ENCODE measurements at places on chromosomes 2 and 18. TPM values are rescaled to one million over a fixed set of nuclear protein-coding genes. Genes with fewer than 3 reads are reported as not detected.
A peak's percentile ranks its signal among the peaks of the same experiment; 100 is the strongest.

ARHGEF4 gene
- total RNA-seq = 0.68 TPM

MYO7B gene
- 0.90 TPM for total RNA-seq

PLA2R1 gene
- total RNA-seq = 1.5 TPM

SIX2 gene
- 0.32 TPM for total RNA-seq

RPS27A gene
- total RNA-seq = 329 TPM

GAREM1 gene
- total RNA-seq = 12.5 TPM

TSPYL6 gene
- not detected for total RNA-seq

DNA sequence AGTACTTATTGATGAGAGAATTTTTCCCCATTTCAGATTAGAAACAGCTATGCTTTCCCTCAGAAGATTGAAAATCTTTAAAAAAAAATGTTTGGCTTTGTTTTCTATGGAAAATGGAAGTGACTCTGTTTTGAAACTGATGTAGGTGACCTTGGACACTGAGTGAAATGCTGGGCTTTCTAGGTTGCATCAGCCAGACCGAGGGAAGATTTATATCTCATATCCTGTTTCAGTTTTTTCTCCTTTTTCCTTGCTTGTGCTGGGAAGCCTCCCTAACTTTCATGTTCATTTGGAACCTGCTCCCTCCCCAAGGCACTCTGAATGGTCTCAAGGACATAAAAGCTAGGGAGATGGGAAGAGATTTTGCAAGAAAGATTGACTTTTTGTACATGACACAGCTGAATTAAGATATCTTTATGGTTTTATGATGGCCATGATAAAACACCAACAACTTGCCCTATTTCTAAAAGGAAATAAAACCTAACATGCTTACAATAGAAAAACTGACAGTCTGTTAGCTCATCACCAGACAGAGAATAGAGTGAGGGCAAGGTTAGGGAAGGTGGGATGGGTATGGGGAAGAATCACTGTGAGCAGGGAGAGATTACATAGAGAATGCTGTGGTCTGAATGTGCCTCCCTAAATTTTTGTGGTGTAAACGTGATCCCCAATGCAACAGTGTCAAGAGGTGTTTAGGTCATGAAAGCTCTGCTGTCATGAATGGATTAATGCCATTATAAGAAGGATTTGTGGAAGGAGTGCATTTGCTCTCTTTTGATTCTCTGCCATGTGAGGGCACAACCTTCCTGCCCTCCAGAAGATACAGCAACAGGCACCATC is 249.7 kb downstream of the TPGS2 start:
- no peak for DNase-seq

DNA sequence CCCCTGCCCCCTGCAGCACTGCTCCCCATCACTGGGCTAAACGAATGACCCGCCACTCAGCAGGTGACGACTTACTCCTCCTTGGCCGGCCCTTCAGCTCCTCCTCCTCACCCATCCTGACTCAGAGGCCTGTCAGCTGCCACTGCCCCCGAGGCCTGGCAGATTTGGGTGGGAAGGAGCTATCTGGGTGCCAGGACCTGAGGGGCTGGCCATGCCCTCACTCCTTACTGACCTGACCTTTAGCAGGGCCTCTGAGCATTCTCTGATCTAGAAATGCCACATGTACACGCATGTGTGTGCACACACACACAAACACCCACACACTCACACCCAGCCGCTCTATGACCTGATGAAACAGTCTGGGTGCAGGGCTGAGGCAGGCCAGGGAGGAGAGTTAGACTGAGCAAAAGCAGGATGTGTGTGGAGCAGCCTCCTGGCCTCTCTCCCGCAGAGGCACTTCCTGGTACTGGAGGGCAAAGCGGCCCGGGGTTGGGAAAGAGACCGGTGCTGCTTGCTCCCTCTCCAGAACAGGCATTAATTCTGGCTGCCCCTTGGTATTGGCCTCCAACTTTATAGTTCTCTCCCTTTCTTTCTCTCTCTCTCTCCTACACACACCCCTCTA is 68.0 kb downstream of the ZFP36L2 start:
- peak; percentile 74 for DNase-seq

DNA sequence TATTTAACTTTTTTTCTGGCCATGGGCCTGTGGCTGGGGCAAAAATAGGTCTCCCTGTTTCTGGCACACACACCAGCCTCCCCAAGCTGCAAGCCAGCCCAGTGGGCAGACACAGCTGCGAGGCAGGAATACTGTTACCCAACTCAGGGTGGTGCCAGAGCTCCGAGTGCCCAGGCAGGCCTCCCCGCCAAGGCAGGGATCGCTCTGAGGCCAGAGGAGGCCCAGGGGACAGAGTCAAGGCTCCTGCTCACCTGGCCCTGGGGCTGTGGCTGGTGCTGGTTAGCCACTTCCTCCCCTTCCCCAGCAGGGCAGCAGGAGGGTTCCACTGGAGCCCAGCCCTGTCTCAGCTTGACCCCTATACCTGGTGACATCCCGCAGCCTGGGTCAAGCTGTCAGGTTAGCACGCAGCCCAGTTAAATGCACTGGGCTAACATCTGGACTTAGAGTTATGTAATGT is 67.1 kb upstream of the EPAS1 start:
- DNase-seq = no peak

DNA sequence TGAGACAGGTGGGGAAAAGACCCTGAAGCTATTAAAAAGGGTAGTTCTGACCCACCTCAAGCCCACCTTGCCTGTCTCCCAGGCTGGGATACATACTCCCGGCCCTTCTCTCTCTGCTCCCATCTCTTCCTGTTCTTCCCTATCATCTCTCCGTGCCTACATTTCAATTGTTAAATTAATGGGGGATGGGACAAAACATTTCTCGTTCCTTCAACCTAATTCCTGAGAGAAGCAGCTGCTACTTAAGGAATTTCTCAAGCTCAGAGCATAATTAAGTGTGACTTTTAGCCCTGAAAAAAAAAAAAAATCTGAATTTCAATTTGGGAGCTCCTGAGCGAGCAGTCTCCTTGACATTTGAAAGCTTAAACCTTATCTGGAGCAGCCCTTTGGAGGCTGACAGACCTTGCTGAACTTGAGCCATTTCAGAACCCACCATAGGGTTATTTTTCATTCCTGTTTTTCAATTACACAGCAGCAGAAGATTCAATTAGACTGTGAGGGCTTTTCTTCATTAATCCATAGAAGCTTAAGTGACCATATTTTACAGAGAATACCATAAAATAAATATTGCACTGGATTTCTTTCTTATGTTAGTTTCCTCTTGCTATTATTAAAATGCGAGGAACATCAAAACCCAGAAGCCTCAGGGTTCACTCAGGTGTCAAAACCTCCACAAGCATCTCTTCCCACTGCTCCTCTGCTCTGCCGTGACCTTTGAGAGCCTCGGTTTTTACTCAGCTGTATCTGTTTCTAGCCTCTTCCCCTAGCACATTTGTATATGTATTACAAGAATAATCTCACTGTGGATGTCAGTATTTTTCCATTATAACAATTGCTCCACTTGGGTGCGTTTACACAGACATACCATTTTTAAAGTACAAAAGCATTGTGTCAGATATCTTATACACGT is 125.7 kb downstream of the B3GNT2 start:
- no peak for DNase-seq

DNA sequence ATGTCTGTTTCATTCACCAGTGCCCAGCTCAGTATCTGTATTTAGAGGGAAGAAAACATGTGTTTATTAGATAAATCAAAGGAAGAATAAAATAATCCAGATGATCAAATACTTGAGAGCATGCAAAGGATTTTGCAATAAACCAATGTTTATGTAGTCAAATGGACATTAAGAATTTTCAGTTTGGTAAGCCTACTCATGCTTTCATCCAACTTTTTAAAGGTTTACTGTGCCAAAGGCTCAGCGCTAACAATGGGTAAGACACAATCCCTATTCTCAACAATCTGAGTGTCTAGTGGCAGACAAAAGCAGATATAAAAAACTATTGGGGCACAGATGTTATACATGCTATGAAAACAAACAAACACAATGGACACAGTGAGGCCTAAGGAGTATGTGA is 26.3 kb downstream of the GRB14 start:
- DNase-seq = no peak

GRCh38 chr2:48694149-48694548 is 61.4 kb downstream of the LHCGR start:
- no peak for DNase-seq

DNA sequence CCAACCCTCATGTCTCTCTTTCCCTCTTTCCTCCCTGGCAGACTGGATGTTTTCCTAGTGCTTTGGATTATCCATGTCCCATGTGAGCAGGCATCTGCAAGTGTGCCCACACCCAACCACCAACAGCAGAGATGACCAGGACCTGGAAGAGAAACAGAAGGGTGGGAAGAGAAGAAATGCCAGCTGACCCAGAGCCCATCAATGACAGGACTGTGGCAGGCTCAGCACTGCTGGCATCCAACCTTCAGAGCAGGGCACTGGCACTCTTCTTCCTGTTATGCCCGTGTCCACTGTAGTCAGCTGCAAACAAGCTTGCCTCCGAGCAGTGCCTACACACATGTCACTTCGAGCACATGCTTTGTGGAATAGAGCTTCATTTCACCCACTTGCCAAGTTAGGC is 121.1 kb downstream of the TANC1 start:
- no peak for DNase-seq

- DNase-seq = peak; percentile 25
Observed at GRCh38 chr2:37454851-37455762, 110.7 kb downstream of the QPCT start.

DNA sequence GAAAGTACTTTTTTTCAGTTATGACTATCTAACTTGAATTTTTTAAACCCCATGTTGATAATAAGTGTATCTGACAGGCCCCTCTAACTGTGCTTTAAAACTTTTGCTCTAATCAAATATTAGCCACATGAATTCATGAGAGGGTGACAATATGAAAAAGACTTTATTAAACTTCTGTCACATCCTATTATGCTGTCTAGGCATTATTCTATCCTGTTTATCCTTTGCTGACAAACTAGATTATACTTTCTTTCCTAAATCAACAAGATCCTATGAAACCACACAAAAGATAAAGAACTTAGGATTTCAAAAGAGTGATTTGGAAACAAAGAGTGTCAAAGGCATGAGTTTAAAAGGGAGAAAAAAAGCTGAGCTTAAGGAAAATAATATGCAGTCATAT is 57.8 kb downstream of the ST6GAL2 start:
- no peak for DNase-seq

- no peak for DNase-seq
Observed at GRCh38 chr2:232731470-232731869, 34.3 kb downstream of the GIGYF2 start.

DNA sequence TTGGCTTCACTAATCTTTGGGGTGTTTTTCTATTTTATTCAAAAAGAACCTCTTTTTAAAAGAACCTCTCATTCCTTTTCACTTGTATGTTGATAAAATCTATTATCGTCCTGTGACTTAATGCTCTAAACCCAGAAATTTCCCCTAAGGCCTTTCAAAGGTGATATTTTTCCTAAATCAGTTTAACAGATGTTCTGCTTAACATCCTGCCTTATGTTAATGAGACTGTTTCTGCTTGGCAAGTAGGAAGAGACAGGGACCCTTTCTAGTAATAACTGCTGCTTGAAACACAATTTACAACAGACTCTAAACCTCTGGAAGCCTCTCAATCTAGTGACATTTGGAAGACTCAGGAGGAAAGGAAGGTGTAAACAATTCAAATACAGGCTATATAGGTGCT is 128.8 kb downstream of the KCNJ3 start:
- no peak for DNase-seq
